Activated CD8-positive, alpha-beta T cell treated with anti-CD3 and anti-CD28 coated beads, Interleukin-2, amount 10 ng/mL, durations not matched to agents 7 days and 5 days (primary cell): ENCODE measurements at places on chromosomes 11 and 22.
A peak's percentile ranks its signal among the peaks of the same experiment; 100 is the strongest.

DNA sequence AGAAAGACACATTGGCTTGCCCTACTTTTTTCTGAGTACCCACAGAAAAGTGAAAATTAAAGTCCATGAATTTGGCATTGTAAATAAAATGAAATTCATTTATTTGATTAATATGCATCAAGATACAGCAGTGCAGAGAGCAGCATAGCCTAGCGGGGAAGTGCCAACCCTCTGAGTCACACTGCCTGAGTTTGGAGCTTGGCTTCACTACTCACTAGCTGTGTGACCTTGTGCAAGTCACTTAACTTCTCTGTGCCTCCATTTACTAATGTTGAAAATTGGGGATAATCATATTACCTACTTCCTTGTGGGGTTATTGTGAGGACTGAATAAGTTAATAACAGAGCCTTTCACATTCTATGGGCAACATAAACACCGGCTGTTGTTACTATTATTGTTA is 111.5 kb upstream of the CSNK2A3 start:
- no peak for DNase-seq

- peak; percentile 70 for DNase-seq
Observed at GRCh38 chr22:32660292-32660691, 141.2 kb upstream of the TIMP3 start.

DNA sequence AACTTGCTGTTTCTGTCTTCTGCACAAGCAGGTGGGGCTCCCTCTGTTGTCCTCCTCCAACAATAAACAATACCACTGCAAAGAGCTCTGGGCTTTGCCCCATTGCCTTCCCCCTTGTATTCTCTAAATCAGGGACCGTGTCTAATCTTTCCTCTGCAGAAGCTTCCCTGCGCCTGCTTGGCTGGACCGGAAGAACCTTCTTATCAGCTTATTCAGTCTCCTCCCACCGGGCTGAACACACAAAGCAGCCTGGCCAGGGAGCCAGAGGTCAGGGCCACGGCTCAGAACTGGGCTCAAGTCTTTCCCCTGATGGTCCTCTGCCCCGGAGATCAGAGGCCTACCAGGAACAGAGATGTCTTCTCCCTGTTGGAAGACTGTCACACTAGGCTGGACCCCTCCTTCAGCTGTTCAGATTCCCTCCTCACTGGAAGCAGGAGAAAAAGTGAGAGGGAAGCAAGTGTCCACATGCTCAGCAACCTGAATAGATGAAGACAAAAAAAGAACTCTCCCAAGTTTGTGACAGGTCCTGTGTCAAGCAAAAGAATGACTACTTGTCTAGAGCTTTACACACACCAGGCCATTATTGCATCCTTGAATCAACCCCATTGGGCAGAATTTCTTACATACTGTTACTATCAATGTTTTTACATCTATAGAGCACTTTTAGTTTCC is 63.7 kb downstream of the RAB30 start:
- no peak for DNase-seq

GRCh38 chr11:113977071-113977490 is 2.2 kb downstream of the HTR3A start:
- DNase-seq = no peak

DNA sequence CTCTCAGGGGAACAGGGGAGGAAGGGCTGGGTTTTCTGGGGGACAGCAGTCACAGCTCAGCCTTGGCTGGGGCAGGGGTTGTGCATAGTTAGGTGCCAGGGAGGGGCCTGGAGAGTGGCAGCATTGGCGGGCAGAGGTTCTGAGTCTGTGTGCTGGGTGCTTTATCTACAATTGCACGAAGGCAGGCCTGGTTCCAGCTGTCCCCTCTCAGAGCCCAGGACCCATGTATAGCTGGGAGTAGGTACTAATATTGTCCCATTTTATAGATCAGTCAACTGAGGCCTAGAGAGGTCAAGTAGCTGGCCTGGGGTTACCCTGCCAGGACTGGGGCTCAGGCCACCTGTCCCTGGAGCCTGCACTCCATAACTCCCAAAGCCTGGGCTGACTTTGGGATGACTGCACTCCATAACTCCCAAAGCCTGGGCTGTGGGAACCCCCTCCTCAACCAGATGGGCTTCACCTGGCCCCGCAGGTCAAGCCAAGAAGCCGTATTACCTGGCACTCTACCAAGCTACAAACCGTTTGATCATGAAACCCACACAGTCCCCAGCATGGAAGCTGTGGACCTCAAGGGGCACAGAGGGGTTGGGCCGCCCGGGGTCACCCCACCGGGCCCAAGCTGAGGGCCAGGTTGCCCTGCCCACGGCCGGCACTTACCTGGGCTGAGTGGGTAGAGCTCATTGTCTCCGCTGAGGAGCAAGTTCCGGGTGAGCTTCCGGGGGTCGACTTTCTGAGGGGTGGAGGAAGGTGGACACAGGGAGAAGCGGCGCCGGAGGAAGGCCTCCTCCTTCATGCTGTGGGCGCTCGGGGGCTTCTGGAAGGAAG is 36.5 kb downstream of the OSBPL5 start:
- no peak for DNase-seq

- peak; percentile 67 for DNase-seq
Observed at GRCh38 chr11:11960687-11961086, 47.7 kb downstream of the DKK3 start.

- peak; percentile 30 for DNase-seq
Observed at GRCh38 chr11:6022956-6023355, 7.6 kb downstream of the OR56A1 start.

DNA sequence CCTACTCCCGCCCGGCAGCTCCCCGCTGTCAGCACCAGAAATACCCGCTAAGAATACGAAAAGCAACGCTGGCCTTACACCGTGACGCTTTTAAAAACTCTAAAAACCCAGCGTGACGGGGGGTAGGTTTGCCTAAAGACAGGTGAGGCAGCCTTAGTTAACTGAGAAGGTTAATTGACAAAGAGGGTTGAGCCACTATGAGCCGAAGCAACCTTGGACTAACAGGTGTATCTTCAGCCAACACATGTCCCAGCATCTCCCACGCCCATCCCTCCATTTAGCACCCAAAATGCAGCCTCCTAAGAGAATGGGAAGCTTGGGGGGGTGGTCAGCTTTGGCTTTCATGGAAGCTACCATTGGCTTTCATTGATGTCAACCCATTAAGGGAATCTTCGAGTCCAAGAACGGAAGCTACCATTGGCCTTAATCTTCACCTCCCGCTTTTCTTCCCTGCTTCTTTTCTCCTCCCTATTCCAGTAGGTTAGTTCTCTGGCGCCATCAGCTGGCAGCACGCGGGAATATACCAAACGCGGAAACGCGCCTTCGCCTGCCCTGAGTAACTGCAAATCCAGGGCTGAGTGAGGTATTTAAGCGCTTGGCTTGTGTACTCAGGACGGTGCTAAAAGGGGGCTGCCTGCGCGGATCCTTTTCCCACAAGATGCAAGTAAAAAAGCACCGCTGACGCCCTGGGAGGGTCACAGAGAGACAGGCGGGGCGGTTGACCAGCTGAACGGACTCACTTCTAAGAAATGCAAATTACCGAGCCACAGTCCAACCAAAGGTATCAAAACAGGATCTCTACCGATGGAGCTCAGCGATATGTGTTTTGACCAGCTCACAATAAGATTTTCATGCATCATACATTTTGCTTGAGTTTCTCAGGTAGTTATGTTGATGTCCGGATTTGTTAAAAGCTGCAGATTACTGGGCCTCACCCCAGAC is 38.5 kb upstream of the GLYATL1 start:
- DNase-seq = peak; percentile 53

- no peak for DNase-seq
Observed at GRCh38 chr11:60993615-60994014, 22.1 kb downstream of the CD6 start.

- DNase-seq = no peak
Observed at GRCh38 chr11:8389029-8389996, 125.6 kb upstream of the LMO1 start.

GRCh38 chr22:18035751-18036150 is 11.4 kb upstream of the MICAL3 start:
- no peak for DNase-seq

DNA sequence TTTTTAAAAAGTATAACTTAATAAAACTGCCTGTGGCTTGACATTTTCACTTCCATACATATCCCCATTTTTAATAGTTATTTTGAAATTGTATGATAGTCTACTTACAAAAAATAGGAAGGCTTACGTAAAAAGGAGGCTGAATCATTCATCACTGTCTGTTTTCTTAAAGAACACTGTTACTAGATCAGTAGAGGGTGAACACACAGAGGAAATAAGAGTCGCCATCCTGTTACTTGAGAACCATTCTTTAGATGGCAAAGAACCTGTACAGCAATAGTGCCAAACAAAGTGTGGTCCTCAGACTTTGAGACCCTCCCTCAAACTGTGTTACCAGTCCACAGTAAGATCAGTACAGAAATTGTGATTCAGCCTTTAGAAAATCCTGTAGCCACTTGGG is 180.7 kb downstream of the PGR start:
- DNase-seq = no peak

GRCh38 chr22:45308391-45308956 is 1.3 kb upstream of the FAM118A start:
- no peak for DNase-seq

DNA sequence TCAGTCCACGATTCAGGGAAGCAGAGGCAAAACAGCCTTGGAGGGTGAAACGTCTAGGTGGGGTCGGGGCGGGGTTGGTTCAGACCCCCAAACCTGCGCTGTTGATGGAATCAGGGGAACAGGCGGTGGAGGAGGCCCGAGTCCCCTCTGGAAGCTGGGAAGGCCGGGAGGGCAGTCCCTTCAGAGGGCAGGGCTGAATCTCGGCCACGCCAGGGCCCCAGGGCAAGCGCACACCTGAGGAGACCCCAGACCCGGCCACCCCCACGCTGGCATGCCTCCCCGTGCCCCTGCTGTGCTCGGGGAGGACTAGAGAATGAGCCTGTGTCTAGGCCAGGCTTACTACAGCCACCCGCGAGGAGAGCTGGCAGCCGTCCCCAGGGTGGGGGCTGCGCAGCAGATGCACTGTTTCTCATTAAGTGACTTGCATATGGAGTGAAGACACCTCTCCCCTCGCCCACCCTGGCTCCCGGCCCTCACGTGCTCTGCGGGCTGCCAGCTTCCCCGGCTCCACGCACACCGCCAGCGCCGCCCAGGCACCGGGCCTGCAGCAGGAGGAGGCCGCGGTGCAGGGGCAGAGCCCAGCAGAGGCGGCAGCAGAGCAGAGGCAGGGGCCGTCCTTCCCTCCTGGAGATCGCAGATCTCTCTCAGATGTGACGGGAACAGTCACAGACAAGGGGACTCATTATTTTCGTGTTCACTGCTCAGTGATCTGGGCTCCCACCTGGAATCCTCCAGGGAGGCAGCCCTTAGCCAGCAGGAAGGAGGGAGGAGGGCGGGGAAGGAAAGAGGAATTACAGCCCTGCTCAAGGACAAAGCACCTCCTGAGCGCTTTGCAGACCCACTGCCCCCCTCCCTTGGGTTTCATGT is 47.1 kb upstream of the OPCML start:
- no peak for DNase-seq

DNA sequence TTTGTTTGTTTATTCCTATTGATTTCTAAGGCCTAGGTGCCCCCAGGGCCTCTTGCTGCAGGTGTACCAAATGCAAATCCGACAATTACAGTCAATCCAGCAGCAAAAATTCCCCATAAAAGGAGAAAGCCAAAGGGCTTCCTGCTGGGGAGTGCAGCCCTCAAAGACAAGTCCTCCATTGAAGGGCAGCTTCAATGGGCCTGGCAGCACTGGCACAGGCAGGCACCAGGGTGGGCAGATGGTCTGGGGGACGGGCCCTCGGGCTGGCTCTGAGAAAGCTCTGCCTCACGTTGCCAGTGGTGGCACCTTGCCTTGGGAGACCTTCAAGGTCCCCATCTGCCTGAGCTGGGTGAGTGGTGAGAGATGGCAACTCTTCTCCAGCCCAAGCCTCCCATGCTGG is 128.0 kb downstream of the DSCAML1 start:
- DNase-seq = no peak

DNA sequence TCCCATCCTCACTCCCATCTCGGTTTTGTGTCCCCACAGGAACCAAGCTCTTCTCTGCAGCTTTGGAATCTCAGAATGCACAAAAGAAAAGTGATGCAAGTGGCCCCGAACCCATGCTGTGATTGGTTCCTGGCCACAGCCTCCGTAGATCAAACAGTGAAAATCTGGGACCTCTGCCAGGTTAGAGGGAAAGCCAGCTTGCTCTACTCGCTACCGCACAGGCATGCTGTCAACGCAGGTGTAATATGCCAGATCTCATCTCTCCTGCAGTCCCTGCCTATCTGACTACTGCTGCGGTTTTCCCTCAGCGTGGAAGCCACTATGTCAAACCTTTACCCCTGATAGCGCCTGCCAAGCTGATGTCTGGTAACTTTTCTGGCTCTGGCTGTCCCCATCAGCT is 200.5 kb upstream of the LRRC4C start:
- no peak for DNase-seq

GRCh38 chr22:41305646-41306045 is 4.3 kb downstream of the ZC3H7B start:
- DNase-seq = no peak

DNA sequence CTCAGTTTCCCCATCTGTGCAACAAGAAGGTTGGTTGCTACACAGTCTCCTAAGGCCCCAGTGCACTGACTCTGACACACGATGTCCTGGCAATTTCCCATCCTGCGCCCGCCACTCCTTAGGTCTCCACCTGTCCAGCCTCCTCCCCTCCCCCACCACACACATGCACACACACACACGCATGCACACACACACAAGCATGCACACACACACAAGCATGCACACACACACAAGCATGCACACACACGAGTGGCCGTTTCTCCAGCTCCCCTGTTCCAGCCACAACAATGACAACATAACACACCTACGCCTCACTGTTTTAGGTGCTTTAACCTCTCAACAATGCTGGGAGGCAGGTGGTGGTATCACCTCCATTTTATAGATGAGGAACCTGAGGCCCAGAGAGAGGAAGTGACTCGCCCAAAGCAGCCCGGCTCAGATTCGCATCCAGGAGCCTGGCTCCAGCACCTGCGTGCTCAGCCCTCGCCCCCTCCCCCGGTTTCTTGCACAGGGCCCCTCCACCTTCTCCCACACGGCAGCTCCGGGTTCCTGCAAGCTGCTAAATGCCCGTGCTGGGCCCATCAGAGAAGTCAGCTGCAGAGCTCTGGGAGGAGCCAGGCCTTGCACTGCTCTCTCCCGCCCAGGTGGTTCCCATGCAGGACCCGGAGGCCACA is 13.0 kb downstream of the CYTH4 start:
- peak; percentile 34 for DNase-seq

DNA sequence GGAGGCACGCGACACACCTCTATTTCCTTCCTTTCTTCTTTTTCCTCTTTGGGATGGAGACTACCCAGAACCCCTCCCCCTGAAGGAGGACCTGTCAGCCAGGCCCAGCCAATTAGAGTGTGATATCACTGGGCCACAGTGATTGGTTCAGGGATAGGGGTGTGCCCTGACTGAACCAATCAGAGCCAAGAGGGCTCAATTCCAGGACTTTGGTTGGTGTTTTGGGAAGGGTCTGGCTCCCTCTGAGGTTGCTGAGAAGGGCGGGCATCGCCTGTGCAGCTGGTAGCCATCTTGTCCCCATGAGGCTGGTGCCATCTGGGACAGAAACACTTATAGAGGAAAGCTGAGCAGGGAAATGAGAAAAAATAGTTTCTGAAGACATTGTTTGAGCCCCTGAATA is 71.4 kb downstream of the CHST1 start:
- no peak for DNase-seq
